ENCODE measurements at places on chromosomes 13 and 19.

GRCh38 chr19:2234996-2235380 is 1.1 kb downstream of the PLEKHJ1 start:
- H3K27me3 ChIP-seq = no peaks in the 10 kb centered on the region
- peaks cover 10% of the 10 kb centered on the region for H3K36me3 ChIP-seq
- DNase-seq = no peak
- H3K27ac ChIP-seq = peak overlapping the region; percentile 97
- peaks cover 30% of the 10 kb centered on the region for H3K4me1 ChIP-seq

DNA sequence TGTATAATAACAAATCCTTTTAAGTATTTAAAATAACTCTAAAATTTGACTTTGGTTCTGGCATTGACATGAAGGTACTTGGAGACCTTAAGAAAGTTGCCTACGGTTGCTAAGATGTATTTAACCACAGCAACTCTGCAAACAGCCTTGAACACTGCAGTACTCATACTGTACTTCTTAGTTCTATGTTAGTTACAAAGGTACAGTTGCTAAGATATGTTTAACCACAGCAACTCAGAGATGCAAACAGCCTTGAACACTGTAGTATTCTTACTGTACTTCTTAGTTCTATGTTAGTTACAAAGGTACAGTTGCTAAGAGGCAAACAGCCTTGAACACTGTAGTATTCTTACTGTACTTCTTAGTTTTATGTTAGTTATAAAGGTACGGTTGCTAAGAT is 268.3 kb upstream of the MIR17HG start:
- no peaks in the 10 kb centered on the region for H3K4me1 ChIP-seq
- H3K4me3 ChIP-seq = no peak overlapping the region
- no peaks in the 10 kb centered on the region for H3K36me3 ChIP-seq
- no peak overlapping the region for H3K27ac ChIP-seq
- DNase-seq = no peak

GRCh38 chr19:16184665-16185122 is 516 bp upstream of the FAM32A start:
- H3K4me3 ChIP-seq = peak overlapping the region; percentile 100
- peak overlapping the region; percentile 99 for H3K27ac ChIP-seq
- H3K4me1 ChIP-seq = peaks cover 11% of the 10 kb centered on the region
- no peak for DNase-seq
- peaks cover 7% of the 10 kb centered on the region for H3K36me3 ChIP-seq

GRCh38 chr13:40096357-40096901 is 441.0 kb downstream of the COG6 start:
- no peaks in the 10 kb centered on the region for H3K27me3 ChIP-seq
- no peak for DNase-seq
- no peak overlapping the region for H3K4me3 ChIP-seq
- H3K27ac ChIP-seq = peak overlapping the region; percentile 21
- peaks cover 20% of the 10 kb centered on the region for H3K4me1 ChIP-seq

- no peak overlapping the region for H3K4me3 ChIP-seq
- H3K27me3 ChIP-seq = no peaks in the 10 kb centered on the region
- H3K36me3 ChIP-seq = no peaks in the 10 kb centered on the region
- no peak overlapping the region for H3K27ac ChIP-seq
- no peak for DNase-seq
Observed at GRCh38 chr13:108618233-108618632, 11.2 kb upstream of the MYO16 start.

DNA sequence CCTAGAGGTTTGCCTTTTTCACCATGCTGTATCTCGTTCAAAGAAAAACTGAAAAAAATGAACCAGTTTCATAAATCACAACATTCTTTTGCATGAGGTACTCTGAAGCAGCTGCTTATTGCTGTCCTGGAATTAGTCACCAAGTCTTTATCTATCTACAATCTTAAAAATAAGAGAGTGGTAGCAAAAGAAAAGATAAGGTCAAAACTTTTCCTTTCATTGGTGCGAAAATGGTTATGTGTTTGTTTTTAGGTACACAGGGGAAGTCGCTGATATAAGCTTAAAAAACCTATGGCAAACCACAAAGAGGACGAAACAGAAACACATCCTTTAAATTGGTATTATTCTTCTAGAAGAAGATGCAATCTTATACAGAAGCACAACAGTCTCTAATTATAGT is 20.7 kb downstream of the OBI1 start:
- no peak overlapping the region for H3K4me3 ChIP-seq
- no peaks in the 10 kb centered on the region for H3K27me3 ChIP-seq
- H3K36me3 ChIP-seq = peaks cover 37% of the 10 kb centered on the region
- H3K4me1 ChIP-seq = no peaks in the 10 kb centered on the region
- DNase-seq = no peak
- H3K27ac ChIP-seq = no peak overlapping the region

- no peak overlapping the region for H3K4me3 ChIP-seq
- H3K27ac ChIP-seq = no peak overlapping the region
- H3K4me1 ChIP-seq = peaks cover 7% of the 10 kb centered on the region
- peaks cover 8% of the 10 kb centered on the region for H3K27me3 ChIP-seq
Observed at GRCh38 chr13:109415057-109415456, 371.3 kb downstream of the IRS2 start.

DNA sequence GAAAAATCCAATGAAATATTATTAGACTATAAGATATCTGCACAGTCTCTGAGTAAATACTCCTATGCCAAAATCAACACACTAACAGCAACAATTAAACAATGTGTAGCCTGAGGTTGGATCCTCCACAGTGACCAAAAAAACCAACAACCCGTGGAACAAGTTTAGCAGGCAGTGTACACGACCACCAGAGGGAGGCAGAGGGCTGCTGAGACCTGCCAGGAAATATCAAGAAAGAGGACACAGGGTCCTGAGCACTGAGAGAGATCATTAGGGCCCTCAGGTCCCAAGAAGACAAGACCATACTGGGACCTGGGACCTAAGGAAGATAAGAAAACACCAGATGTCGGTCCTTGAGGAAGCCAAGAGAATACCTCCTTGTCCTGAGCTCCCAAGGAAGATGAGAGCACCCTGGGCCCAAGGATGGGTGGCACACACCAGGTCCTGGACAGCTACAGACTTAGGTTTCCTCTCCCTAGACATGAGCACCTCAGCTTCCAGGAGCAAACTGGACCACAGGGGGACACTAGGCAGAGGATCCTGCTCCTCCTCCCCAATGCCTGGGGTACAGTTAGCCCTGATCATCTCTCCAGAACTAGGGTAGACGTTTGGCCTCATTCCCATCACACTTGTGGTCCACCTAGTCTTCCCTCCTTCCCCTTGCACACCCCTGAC is 822 bp upstream of the ZNF274 start:
- peak overlapping the region; percentile 100 for H3K27ac ChIP-seq
- no peaks in the 10 kb centered on the region for H3K27me3 ChIP-seq
- H3K4me1 ChIP-seq = no peaks in the 10 kb centered on the region

DNA sequence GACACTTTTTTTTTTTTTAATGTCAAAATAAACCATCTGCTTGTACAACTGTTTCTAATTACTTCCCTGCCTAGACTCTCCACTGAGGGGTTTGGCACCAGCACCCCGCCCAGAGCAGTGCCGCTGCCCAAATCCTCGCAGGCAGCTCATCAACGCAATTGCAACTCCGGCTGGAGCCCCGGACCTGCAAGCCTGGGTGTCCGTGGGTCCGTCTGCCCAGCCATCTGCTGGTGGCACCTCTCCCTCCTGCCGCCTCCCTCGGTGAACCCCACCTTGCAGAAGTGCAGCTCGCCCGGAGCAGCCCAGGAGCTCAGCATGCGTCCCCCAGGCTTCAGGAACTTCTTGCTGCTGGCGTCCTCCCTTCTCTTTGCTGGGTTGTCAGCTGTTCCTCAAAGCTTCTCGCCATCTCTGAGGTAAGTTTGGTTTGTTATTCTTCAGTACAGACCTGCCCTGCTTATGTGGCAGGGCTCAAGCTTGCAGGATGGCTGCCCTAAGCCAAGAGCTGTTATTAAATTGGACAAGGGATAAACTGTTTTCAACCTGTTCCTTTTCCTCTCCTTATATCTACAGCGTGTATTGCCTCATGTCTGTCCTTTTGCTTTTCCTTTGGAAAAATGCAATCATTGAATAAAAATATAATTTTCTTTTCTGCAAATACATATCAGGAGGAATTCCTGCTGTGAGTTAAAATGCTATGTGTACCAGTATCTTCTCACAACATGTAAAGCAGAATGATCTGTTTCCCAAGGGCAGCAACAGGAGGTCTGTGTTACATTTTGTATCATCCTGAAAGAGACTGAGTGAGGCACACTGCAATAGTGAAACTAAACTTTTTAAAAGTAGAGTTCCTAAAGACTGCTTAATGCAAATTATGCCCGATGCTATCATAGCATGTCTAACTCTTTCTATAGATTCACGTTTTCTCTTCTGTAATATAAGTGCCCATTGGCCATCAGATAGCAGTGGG is at the start of gene ITGBL1:
ITGBL1 (plus strand) TSS at position 157 of the 967 bp plus-strand sequence; CDS start at position 316, 159 bp downstream.
- no peaks in the 10 kb centered on the region for H3K36me3 ChIP-seq
- no peaks in the 10 kb centered on the region for H3K27me3 ChIP-seq
- no peak within 1 kb of the TSS for H3K4me3 ChIP-seq
- DNase-seq = no peak
- H3K27ac ChIP-seq = peak within 1 kb of the TSS; percentile 57

DNA sequence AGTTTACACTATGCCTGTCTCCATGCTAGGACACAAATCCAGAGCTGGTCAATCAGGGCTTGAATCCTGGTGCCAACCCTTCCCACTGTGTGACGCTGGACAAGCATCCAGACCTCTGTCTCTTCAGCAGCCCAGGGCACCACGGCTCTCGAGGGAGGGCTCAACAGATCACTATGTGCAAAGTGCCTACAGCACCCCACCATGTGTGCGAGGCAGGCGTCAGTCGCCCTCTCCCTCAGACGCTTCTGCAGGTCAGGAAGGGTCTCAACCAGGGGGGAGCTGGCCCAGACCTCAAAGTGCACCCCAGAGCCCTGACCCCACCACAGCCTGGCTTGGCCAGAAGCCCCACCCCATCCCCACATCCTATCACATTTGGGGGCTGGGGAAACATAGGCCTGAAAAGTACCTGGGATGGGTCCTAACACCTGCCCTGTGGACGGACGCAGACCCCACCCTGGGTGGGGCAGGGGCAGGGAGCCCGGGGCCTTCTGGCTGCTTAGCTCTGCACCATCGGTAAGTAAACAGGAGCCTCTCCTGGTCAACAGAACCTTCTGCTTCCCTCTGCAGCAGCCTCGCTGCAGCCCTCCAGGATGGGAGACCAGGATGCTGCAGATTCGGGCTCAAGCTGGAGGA is 2.9 kb upstream of the C2CD4C start:
- no peaks in the 10 kb centered on the region for H3K36me3 ChIP-seq
- peak overlapping the region; percentile 29 for H3K27ac ChIP-seq
- H3K4me3 ChIP-seq = peak overlapping the region; percentile 14
- peaks cover 12% of the 10 kb centered on the region for H3K4me1 ChIP-seq
- H3K27me3 ChIP-seq = no peaks in the 10 kb centered on the region

- no peaks in the 10 kb centered on the region for H3K27me3 ChIP-seq
- no peak overlapping the region for H3K27ac ChIP-seq
- no peak for DNase-seq
- no peaks in the 10 kb centered on the region for H3K36me3 ChIP-seq
Observed at GRCh38 chr13:33757713-33758112, 60.2 kb upstream of the RFC3 start.

DNA sequence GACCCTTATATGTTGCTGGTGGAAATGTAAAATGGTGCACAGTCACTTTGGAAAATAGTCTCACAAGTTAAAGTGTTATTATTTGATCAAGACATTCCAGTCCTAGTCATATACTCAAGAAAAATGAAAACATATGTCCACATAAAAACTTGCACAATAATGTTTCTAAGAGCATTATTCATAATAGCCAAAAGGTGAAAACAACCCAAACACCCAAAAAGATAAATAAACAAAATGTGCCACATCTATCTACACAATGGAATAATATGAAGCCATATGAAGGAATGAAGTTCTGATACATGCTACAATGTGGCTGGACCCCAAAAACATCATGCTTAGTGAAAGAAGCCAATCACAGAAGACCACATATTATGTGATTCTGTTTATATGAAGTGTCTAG is 14.4 kb upstream of the AKAP8 start:
- no peaks in the 10 kb centered on the region for H3K4me1 ChIP-seq
- H3K4me3 ChIP-seq = no peak overlapping the region
- no peak overlapping the region for H3K27ac ChIP-seq
- no peak for DNase-seq
- H3K36me3 ChIP-seq = peaks cover 39% of the 10 kb centered on the region
- H3K27me3 ChIP-seq = no peaks in the 10 kb centered on the region

DNA sequence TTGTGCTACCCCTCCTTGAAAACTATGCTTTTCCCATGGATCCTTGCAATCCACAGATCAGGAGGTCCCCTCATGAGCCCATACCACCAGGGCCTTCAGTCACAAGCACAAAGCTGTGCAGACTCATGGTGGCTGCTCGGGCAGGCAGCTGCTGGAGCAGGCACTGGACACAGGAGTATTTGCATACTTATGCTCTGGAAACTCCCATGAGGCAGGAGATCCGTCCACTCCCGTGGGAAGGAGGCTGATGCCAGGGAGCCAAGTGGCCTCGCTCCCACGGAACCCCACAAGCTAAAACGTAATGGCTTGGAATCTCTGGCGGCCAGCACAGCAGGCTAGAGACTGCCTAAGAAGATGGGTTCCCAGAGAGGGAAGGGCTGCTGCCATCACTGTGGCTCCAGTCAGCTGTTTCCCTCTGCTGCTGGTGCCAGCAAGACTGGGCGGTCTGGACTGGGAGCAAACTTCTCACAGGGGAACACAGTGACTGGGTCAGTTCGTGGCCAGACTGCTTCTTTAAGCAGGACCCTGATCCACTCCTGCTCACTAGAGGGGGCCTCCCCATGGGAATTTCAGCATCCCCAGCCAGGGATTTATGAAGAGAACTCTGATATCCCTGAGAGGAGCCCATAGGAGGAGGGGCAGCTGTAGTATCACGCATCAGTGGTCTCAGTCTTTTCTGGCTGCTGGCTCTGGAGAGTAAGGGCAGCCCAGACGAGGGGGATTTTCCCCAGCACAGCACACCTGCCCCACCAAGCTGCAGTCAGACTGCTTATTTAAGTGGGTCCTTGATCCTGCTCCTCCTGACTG is 370.3 kb upstream of the ATXN8OS start:
- H3K4me1 ChIP-seq = peaks cover 12% of the 10 kb centered on the region
- DNase-seq = no peak
- H3K4me3 ChIP-seq = no peak overlapping the region
- H3K36me3 ChIP-seq = peaks cover 2% of the 10 kb centered on the region

DNA sequence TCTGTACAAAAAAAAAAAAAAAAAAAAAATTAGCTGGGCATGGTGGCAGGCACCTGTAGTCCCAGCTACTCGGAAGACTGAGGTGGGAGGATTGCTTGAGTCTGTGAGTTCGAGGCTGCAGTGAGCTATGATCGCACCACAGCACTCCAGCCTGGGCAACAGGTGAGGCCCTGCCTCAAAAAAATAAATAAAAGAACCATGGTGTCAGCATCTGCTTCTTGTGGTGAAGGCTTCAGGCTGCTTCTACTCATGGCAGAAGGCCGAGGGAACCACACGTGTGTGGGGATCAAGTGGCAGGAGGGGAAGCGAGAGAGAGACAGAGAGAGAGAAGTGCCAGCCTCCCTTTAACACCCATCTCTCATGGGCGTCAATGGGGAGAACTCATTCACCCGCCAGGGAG is 13.5 kb downstream of the BCL3 start:
- DNase-seq = no peak
- no peak overlapping the region for H3K4me3 ChIP-seq
- H3K4me1 ChIP-seq = peaks cover 8% of the 10 kb centered on the region
- peaks cover 19% of the 10 kb centered on the region for H3K27me3 ChIP-seq
- H3K36me3 ChIP-seq = no peaks in the 10 kb centered on the region
- no peak overlapping the region for H3K27ac ChIP-seq
